ENCODE measurements at places on chromosomes 7 and 10.

DNA sequence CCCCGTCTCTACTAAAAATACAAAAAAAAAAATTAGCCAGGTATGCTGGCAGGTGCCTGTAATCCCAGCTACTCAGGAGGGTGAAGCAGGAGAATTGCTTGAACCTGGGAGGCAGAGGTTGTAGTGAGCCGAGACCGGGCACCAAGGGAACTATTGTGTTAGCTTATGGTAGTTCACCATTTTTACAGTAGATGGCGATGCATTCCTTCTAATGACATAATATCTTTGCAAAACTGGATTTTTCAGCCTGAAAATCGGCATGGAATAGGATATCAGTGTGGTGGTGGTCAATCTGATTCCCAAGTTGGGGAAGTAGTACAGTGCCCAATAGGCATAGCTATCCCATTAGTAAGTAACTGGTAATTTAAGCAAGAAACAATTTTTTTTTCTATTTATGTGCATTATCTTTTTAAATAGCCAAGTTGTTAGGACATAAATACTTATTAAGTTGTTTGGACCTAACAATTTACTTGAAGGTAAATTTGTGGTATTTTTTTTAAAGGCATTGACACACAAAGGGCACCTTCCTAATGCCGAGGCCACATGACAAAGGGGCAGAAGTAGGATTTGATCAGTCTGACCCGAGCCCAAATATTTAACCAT lies 17.6 kb upstream of the IMPDH1 start:
- peak; percentile 35 for DNase-seq

DNA sequence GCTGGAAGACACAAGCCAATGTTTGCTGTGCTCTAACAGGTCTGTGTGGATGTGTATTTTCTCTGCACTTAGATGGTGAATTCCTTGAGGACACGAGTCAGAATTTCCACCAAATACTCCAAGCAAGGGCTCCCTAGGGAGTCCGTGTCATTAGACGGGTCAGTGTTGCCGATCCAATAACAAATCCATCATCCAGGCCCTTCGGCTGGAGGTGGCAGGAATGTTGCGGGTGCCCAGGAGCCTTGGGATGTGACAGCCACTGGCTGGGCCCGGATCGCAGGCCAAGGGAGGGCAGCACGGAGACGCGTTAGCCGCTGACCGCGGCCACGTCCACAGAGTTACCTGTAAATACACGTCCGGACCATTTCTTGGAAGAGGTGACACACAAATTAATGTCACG lies 186.8 kb downstream of the WDR37 start:
- no peak for DNase-seq

DNA sequence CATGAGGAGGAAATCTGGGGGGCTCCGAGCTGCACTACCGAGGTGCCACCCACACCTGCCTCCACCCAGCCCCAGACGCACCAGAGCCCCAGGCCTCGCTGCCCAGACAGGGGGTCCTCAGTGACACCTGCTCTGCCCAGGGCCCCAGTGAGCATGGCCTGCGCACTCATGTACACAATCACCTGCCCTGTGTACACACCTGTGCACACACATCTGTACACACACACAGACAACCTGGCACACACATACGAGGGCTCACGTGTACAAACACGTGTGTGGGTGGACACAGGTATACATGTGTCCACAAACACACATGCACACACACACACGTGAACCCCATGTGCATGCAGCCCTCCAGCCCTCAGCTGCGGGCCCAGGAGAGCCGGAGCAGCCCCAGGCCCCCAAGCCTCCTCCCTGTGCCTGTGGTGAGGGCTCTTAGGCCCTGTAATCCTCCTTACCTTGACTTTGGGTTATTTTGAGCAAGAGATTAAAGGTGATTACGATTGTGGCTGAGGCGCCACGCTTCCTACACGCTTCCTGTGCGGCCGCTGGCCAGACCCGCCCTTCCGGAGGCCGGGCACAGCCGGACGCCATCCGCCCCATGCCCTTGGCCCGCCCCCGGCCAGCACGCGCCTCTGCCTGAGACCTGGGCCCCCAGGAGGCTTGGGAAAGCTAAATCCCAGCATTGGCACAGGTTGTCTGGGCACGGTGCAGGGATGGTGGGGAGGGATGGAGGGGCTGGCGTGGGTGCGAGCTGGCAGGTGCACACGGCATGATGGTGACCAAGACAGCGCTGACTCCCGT lies 71.9 kb downstream of the ELFN1 start:
- no peak for DNase-seq

- no peak for DNase-seq
Measured at GRCh38 chr7:30344513-30344912, 60.1 kb downstream of the ZNRF2 start.

GRCh38 chr7:92723205-92723604 lies 113.2 kb downstream of the CDK6 start:
- DNase-seq: no peak

DNA sequence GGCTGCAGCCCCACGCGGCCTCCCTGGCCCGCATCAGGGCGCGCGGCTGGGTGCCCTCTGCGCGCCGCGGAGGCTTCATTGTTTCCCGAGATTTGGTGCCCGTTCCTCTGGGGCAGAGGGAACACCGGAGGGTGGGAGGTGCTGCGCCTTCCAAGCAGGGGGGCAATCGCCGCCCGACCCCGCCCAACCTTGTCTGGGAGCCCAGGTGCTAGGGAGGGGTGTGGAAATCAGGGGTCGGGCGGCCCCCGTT lies 1.0 kb upstream of the NRP1 start:
- no peak for DNase-seq

DNA sequence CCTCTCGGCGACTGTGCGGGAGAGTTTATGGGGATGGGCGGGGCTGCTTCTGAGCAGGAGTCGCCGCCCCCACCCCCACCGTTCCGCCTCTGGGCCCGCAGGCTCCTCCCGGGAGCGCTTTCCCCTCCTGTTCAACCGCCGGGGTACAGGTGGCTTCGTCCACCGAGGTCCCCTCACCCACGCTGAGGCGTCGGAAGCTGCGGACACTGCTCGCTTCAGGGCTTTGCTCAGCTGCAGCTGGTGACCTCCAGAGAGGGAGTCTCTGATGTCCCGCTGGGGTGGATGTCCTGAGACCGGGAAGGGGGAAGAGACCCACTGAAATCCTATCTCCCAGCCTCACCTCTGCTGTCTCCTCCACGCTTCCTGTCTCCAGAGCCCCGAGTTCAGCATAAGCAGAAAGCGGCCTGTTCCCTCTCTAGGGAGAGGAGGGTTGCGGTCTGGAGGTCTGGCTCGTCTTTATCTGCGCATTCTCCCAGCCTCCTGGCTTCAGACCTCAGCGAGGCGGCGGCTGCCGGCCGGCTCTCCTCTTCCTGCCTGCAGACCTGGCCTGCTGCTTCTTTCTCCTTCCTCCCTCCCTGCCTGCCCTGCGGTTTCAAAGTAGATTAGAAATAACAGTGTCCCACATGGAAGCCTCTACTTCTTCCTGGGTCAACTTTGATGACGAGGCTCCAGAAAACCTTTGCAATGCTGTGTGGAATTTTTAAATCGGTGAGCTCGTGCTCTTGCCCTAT lies 1.8 kb downstream of the CYP2E1 start:
- peak; percentile 25 for DNase-seq

- DNase-seq: no peak
Measured at GRCh38 chr7:108660465-108660864, 90.8 kb downstream of the DNAJB9 start.

DNA sequence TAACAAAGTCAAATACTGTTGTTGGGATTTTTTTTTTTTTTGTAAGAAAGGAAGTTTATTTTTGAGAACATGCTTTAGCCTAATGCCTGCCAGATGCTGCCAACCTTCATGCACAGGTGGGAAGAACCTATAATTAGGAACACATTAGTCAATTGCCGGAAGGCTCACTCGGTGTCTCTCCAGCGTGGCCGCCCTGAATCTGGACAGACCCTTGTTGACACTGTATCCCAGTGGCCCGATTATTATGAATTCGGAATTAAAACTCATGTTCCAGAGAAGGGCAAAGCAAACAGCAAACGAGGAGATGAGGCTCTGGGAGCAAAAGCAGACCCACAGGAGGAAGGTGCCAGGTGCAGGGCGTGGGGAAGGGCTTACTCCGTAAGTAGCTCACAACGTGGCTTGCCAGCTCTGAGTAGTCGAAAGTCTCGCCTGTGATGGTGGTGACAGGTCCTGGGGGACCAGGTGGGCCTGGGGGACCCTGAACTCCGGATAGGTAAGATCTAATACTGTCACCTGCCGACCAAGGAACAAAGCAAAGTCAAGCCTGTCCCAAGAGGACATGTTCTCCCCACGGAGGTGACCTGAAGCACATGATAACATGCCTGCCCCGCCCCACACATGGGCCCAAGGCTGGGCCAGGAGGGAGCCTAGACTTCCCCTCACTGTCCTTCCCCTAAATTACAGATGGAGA lies 48.3 kb downstream of the COL17A1 start:
- DNase-seq: no peak

DNA sequence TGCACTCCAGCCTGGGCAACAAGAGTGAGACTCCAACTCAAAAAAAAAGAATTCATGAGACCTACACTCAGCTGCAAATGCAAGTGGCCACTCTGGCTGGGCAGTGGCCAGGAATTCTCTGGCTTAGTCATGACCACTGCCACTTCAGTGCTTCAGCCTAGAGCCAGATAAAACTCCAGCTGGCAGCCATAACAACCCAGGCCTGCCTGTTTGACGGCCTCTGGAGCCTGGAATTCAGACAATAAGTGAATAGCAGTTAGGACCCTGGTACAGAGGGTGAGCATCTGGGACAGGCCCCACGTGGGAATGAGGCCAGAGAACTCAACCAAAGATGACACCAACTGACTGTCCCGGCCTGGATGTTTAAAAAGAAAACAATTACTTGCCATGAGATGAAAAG lies 18.9 kb downstream of the RCC1L start:
- no peak for DNase-seq

GRCh38 chr10:43077421-43078171 lies 727 bp downstream of the RET start:
- DNase-seq: no peak

Measured in stimulated activated CD4-positive, alpha-beta T cell treated with anti-CD3 and anti-CD28 coated beads, Interleukin-15, amount 100 ng/mL, for 24 hours (primary cell).